Thymus (tissue), 14 donors: ENCODE measurements at places on chromosomes 11 and 22.

- DNase-seq: no peak
- no peaks in the 10 kb centered on the region for H3K36me3 ChIP-seq
- no peak overlapping the region for H3K4me3 ChIP-seq
- H3K27ac ChIP-seq: no peak overlapping the region
- H3K27me3 ChIP-seq: no peaks in the 10 kb centered on the region
Measured at GRCh38 chr11:45518141-45518832, 147.1 kb downstream of the CHST1 start.

- no peaks in the 10 kb centered on the region for H3K27me3 ChIP-seq
- H3K4me3 ChIP-seq: no peak overlapping the region
- no peaks in the 10 kb centered on the region for H3K36me3 ChIP-seq
- H3K4me1 ChIP-seq: no peaks in the 10 kb centered on the region
Measured at GRCh38 chr11:29271616-29272015, 745.2 kb downstream of the KCNA4 start.

DNA sequence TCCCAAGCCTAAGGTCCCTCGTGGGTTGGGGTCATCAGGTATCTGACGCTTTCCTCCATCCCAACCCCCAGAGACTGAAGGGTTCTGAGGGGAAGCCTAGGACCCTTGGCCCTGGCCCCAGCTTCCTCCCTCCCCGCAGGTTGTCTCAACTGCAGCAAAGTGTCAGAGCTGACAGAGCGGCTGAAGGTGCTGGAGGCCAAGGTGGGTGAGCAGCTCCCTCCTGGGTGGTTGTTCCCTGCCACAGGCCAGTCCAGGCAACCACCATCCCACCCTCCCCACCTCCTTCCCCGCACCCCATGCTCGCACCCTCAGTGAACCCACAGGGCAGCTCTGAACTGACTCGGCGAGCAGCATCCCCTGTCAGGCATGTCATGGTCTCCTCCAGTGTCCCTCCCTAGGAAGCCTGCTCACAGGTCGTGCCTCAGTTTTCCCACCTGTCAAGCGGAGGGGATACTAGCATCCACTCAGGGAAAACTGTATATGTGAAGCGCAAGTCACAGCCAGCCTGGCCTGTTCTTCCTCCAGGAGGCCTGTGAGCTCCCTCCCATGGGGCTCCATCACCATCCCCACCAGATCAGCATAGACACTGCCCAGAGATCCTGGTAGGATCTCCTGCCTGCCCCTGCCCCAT is 20.8 kb downstream of the EMID1 start:
- no peaks in the 10 kb centered on the region for H3K4me1 ChIP-seq
- DNase-seq: no peak
- no peaks in the 10 kb centered on the region for H3K27me3 ChIP-seq

GRCh38 chr11:78414321-78415051 is 3.1 kb downstream of the GAB2 start:
- no peak for DNase-seq
- peaks cover 32% of the 10 kb centered on the region for H3K4me1 ChIP-seq
- no peak overlapping the region for H3K4me3 ChIP-seq
- no peaks in the 10 kb centered on the region for H3K36me3 ChIP-seq
- H3K27ac ChIP-seq: no peak overlapping the region

GRCh38 chr11:111582881-111583280 is 19.4 kb upstream of the SIK2 start:
- DNase-seq: no peak
- H3K27ac ChIP-seq: no peak overlapping the region
- H3K27me3 ChIP-seq: no peaks in the 10 kb centered on the region
- no peak overlapping the region for H3K4me3 ChIP-seq
- no peaks in the 10 kb centered on the region for H3K4me1 ChIP-seq
- H3K36me3 ChIP-seq: no peaks in the 10 kb centered on the region

- no peak overlapping the region for H3K27ac ChIP-seq
- H3K36me3 ChIP-seq: no peaks in the 10 kb centered on the region
- peaks cover 3% of the 10 kb centered on the region for H3K4me1 ChIP-seq
- H3K4me3 ChIP-seq: no peak overlapping the region
Measured at GRCh38 chr11:16969010-16969999, 44.9 kb downstream of the PLEKHA7 start.

DNA sequence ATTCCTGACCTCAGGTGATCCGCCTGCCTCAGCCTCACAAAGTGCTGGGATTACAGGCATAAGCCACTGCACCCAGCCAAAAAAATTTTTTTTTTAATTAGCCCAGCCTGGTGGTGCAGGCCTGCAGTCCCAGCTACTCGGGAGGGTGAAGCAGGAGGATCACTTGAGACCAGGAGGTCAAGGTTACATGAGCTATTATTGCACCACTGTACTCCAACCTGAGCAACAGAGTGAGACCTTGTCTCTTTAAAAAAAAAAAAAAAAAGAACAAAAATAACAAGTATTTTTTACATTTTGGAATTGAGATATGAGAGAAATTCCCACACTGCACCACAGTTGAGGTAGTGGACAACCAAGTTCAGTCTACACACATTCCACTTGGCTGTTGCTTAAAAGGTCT is 13.6 kb upstream of the L3MBTL2 start:
- H3K36me3 ChIP-seq: no peaks in the 10 kb centered on the region
- H3K27me3 ChIP-seq: peaks cover under 1% of the 10 kb centered on the region
- no peak overlapping the region for H3K27ac ChIP-seq
- no peaks in the 10 kb centered on the region for H3K4me1 ChIP-seq
